ENCODE measurements at places on chromosomes 4 and X.

GRCh38 chrX:332916-333610 lies 14.5 kb upstream of the GTPBP6 start:
- DNase-seq = no peak

GRCh38 chr4:170716868-170717267 lies 627.1 kb upstream of the AADAT start:
- DNase-seq = no peak

- DNase-seq = no peak
Measured at GRCh38 chr4:25158817-25159216, 1.4 kb downstream of the SEPSECS start.

- DNase-seq = no peak
Measured at GRCh38 chr4:96154676-96155075, 314.8 kb downstream of the PDHA2 start.

- no peak for DNase-seq
Measured at GRCh38 chr4:2871911-2872310, 28.3 kb downstream of the ADD1 start.

- DNase-seq = no peak
Measured at GRCh38 chr4:47713129-47713834, 124.6 kb downstream of the CORIN start.

DNA sequence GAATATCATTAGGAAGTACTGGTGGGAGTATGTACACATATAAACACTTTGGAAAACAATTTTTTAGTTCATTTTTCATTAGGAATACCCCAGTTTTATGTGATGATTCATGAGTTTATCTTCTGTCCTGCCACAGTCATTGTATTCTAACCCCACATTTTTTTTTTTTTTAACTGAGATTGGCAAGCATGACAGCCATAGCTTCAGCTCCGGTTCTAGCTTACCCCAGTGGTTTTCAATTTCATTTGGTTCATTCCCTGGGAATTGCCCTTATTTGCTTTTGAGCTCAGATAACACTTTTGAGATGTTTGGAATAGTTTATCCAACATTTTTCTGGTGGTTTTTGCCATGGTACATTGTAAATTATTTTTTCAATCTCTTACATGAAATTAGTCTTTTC lies 21.0 kb upstream of the FMR1 start:
- DNase-seq = no peak

DNA sequence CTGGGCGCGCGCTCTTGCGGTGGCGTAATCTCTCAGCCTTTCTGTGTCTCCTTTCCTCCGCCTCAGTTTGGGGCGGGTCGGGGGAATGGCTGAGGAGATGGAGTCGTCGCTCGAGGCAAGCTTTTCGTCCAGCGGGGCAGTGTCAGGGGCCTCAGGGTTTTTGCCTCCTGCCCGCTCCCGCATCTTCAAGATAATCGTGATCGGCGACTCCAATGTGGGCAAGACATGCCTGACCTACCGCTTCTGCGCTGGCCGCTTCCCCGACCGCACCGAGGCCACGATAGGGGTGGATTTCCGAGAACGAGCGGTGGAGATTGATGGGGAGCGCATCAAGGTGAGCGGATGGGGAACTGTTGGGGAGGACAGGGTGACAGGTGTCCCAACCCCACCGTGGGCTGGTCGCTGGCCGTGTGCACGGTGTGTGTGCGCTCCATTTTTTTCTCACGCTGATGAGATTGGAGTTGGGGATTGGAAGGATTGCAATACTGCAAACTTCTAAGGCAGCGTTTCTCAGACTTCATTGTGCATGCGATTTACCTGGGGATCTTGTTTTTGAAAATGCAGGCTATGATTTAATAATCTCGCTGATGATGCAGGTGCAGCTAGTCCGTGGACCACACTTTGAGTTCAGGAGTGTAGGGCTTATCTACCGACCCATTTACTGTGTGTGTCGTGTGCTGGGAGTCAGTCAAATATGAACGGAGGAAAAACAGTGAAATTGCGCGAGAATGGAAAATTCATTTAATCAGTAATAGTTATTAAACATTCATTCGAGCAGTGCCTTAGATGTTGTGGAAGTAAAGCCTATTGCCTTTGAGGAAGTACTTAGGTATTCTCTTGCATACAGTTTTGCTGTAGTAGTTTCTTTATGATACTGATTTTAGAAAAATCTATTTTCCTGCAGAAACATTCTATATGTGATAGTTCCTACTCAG lies at the start of gene RAB33B:
Gene RAB33B, plus strand, starts transcription at position 11 of the 935 bp plus-strand sequence. Its CDS starts 75 bp downstream, at position 86.
- DNase-seq = no peak

GRCh38 chr4:32499171-32499570 lies 1779.0 kb downstream of the PCDH7 start:
- DNase-seq = no peak

GRCh38 chrX:106397788-106398538 lies 213.8 kb upstream of the RADX start:
- no peak for DNase-seq

- DNase-seq = no peak
Measured at GRCh38 chr4:138576684-138577083, 334.5 kb upstream of the SLC7A11 start.

GRCh38 chr4:108433832-108434231 lies 186.5 kb upstream of the RPL34 start:
- DNase-seq = peak; percentile 10

DNA sequence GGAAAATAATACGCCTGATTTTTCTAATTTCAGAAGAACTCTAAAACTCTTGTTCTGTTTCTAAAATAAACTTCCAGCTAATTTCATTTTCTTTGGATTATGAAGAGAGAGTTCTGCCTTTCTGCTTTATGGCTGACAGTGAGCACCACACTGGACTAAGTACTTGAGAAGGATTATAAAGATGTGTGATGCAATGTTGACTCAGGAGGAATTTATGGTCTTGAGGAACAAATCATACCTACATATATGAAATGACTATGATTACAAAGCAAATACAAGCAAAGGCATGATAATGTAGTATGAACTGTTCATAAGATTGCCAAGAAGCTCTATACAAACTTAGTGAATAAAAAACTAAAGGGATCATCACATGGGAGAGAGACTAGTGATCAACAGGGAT lies 13.0 kb upstream of the SLC25A5 start:
- DNase-seq = no peak

DNA sequence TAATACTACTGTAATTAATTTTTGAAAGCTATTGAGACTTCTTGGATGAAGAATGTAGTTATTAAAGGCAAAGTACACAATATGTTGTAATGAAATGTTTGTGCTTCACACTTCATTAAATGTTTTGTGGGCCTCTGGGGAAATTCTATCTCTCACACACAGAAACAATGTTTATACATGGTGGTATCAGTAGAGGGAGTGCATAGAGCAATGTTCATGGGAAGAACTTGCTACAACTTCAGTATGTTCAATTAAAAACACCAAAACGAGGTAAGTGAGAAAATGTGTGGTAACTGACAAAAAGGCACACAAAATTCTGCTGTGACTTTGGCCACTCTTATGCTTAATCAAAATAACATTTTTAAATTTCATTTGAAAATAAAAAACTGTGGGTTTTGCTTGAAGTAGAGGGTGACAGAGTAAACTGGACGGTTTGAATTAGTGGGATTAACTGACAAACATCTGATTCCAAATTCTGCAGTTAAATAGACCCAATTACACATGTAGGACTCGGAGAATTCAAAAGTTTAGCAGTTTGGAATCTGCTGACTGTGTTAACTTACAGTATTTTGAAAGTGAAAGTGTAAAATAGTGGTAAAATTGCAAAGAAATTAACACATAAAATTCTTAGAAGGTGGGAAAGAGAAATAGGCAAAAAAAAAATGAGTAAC lies 111.4 kb upstream of the TTC29 start:
- no peak for DNase-seq

DNA sequence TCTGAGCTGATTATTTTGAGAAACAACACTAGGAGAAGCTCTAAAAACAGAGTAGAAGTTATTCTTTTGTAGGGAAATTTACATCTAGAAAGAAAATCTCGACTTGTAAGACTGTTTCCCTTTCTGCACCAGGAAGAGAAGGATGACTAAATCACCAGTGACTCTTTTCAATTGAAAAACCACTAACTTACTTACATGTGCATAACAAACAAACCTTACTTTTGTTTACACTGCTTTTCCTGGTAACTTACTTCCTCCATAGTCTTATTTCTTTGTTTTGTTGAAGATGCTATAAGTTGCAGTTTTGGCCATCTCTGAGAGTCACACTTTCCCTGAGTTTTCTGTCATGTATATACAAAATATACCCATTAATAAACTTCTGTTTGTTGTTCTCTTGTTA lies 293.6 kb upstream of the FAT4 start:
- no peak for DNase-seq

- DNase-seq = no peak
Measured at GRCh38 chr4:137664416-137664815, 132.1 kb upstream of the PCDH18 start.

DNA sequence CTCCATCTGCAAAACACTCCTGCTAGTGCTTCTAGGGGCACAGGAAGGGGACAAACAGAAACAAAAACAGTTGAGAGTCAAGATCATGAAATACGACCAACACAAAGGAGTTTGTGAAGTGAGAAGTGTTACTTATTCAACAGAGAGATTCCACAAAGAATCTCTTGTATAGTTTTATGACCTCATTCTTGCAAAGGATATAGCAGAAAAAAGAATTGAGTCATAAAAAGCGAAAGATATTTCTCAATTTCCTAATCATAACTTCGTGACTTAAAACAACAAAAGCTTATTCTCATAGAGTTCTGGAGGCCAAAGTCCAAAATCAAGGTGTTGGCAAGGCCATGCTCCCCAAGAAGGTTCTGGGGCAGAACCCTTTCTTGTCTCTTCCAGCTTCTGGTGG lies 40.7 kb downstream of the TIGD4 start:
- DNase-seq = no peak

- DNase-seq = peak; percentile 6
Measured at GRCh38 chr4:22897520-22898108, 204.9 kb downstream of the GBA3 start.

- no peak for DNase-seq
Measured at GRCh38 chr4:128349921-128350320, 62.3 kb upstream of the PGRMC2 start.

DNA sequence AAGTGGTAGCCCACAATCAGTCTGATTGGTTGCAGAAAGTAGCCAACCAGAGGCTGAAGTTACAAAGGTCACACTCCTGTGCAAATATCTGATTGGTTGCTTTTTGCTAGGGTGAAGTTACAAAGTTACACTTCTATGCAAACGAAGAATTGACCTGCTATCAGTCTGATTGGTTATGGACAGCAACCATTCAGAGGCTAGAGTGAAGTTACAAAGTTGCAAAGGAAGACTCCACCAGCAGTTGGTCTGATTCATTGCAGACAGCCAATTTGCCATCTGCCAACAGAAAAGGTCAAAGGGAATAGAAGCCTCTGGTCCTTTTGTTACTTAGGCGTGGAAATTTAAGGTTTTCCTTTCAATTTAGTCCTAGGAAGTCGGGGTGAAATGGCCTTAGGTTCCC lies 377.7 kb downstream of the PRDM5 start:
- DNase-seq = no peak

All from stimulated activated CD4-positive, alpha-beta T cell treated with anti-CD3 and anti-CD28 coated beads, Interleukin-12 subunit alpha, Interleukin-12 subunit beta, amount 100 ng/mL, for 4 hours (primary cell).